Muscle of arm (tissue), 14 donors: ENCODE measurements at places on chromosomes 2 and 18.
A peak's percentile ranks its signal among the peaks of the same experiment; 100 is the strongest.

DNA sequence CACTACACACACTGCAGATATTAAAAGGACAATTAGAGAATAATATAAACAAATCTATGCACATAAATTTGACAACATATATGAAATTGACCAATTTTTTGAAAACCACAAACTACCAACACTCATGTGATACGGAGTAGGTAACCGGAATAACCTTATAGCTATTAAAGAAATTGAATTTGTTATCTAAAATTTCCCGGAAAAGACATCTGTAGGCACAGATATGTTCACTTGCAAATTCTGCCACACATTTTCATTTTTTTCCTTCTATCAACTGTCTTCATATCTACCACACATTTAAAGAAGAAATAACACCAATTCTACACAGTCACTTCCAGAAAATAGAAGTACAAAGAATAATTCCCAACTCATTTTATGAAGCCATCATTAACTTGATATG, 22.4 kb downstream of the NLRC4 start:
- DNase-seq = no peak

- no peak for DNase-seq
These were observed 203.0 kb downstream of the SP3 start for GRCh38 chr2:173762221-173762620.

DNA sequence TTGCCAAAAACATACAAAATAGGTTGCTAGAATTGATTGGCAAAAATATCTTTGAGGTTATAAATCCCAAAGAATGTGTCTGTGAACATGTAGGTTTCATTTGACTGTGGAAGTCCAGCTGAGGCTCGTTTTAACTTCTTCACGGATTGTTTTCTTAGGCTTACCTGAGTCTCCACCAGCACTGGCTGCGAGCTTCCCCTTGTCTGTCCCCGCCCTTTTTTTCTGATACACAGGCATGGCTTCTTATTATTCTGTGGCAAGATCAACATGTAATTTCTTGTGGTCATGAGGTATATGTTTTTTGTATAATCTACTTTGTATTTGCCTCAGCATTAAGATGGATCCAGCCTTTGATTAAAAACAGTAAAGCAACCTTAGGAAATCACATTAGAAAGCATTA, 7.2 kb upstream of the SLC40A1 start:
- no peak for DNase-seq

DNA sequence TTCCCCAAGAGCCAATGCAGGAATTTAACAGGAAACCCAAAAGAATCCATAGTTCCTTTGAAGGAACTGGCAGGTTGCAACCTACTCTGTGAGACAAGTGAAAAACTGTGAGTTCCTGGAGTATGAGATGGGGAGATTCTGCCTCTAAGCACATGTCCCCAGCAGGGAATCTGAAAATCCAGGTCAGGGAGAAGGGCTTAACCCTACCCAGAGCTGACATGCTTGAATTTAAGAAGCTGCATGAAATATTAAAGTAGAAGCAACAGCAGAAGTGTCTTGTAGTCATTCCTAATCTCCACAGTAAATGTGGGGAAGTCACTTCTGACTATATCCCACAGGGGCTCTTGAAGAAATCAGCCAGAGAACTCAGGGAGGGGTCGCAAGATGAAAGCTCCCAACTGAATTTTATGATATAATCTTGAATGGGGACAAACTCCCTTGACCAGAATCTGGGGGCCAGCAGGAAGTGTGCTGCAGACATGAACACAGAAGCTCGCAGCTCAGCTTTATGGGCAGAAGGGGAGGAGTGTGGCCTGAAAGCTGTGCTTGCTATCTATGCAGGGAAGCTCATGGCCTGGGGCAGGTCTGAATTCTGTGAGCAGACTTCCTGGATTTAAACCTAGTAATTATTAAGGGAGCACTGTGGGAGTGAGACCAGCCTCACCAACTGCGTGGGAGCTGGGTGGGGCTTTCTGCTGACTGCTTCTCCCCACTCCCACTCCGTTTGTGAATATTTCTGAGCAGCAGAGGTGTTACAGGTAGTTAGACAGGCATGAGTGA, 184.1 kb upstream of the KYNU start:
- no peak for DNase-seq

- no peak for DNase-seq
These were observed 24.5 kb downstream of the DYNC2LI1 start for GRCh38 chr2:43798300-43798699.

GRCh38 chr2:86224645-86225355, 25.5 kb downstream of the MRPL35 start:
- DNase-seq = no peak

GRCh38 chr2:157252529-157252928, 5.0 kb upstream of the GALNT5 start:
- no peak for DNase-seq

DNA sequence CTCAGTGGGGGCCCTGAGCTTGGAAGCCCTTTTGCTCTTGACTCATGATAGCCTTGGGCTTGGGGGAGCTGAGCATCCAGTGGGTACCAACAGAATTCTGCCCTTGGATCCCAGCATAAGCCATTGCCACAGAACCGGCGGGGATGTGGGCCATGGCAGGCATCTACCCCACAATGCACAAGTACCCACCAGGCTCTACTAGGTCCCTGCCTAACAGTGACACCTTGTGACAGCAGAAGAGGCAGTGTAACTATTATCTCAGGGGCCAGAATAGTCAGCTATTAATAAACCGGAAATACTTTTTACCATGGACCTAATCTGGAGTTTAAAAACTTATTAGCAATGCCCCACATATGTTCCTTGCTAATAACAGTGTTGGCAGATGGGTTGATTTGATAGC, 397.2 kb downstream of the TMEM182 start:
- no peak for DNase-seq

DNA sequence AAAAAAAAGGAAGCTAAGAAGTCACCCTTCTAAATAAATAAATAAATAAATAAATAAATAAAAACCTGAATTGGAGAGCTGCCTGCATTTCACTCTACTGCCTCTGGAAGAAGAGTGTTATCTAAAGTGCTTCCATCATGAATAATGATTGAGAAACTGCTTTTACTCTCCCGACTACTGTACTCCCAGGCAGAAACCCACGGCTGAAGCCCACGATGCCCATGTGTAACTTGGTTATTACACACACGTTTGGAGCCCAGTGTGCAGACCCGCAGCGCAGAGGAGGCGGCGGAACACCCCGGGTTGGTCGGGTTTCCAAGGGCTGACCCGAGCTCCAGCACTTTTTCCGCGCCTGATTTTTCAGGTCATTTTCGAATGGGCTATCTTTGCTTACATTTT, 697 bp upstream of the SPATS2L start:
- no peak for DNase-seq

DNA sequence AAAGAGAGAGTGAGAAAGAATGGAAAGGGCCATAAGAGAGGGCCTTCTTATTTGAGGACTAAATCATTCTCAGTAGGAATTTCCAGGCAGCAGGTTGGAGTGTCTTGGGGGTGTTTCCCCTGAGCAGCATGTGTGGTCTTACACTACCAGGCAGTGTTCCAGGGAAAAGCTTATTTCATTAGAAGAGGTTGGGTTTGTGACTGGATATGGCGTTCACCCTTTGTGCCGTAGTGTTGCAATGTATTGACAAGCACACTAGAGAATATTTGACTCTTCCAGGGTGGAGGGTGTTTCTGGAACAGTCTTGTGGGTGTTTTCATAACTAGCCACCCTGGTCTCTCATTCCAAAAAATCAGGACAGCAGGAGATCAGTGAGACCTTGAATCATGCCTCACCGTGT, 105.5 kb downstream of the NRP2 start:
- no peak for DNase-seq

DNA sequence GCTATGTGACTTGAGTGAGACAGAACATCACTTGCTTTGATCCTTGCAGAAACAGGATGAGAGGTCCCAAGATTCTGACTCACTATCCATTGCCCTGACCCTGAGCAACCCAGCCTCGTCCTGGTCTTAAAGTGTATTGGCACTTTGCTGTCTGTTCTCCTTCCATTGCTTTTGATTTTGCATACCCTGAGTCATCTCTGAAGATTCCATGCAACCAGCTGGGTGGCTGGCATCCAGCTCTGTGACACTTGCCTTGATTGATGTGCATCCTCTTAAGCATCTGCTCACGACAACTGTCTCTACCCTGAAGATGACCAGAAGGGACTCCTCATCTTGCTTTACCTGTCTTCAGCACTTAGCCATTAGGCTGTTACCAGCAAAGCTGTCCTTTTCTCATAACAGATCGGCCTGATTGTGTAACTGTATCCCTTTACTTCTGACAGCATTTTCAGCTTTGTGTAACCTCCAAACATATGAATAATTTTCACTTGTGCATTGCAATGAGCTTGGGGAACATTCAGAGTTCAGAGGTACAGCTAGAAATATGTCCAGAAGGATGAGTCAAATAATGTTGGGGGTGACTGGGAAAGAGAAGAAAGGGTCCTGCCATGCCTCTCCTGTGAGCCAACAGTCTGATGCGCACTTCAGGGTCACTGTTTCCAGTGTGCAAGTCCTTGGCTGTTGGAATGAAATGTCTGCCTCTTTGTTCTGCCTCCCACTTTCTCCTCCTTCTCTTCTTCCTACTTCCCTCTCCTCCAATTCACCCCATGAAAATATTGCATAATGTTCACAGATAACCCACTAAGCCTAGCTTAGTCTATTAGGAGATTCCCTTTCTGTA, 249.7 kb upstream of the OSR1 start:
- no peak for DNase-seq

DNA sequence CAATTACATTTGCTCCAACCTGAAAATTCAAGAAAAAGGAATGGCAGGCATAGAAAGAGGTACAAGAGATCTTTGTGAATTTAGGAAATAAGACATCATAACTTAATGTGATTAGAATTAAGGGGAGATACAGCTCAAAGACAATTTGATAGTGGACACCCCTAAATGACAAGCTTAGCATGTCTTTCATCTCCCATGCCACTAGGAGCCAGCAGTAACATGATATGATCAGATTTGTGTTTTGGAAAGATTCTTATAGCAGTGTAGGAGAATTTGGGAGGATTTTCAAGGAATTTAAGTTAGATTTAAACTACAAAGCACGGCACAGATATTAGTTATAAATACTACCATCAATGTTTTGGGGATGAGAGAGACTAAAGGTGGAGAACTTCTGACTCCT, 340.8 kb downstream of the RDH14 start:
- no peak for DNase-seq

DNA sequence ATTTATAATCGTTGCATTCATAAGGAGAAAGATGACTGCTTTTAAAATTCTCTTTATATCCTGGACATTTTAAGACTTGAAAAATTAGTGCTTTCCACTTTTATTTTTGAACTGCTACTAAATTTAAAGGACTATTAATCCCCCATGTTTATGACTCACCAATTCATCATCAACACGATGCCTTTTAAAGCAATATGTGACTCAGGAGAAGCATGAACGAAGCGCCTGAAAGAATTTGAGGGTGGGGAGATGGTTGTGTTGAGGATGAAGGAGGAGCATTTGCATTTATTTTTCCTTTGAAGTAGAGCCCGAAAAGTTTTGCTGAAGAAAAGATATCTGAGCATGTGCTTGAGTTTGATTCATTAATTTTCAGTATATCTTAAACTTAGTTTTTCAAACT, 192.2 kb upstream of the LRRTM1 start:
- DNase-seq = no peak

- no peak for DNase-seq
These were observed 3.5 kb upstream of the APOB start for GRCh38 chr2:21047141-21048009.

- no peak for DNase-seq
These were observed 55.6 kb downstream of the MTX2 start for GRCh38 chr2:176324862-176325261.

- DNase-seq = peak; percentile 38
These were observed 1.3 kb downstream of the TANC1 start for GRCh38 chr2:158969715-158970240.

GRCh38 chr2:13193900-13194299, 477.2 kb downstream of the TRIB2 start:
- peak; percentile 1 for DNase-seq

DNA sequence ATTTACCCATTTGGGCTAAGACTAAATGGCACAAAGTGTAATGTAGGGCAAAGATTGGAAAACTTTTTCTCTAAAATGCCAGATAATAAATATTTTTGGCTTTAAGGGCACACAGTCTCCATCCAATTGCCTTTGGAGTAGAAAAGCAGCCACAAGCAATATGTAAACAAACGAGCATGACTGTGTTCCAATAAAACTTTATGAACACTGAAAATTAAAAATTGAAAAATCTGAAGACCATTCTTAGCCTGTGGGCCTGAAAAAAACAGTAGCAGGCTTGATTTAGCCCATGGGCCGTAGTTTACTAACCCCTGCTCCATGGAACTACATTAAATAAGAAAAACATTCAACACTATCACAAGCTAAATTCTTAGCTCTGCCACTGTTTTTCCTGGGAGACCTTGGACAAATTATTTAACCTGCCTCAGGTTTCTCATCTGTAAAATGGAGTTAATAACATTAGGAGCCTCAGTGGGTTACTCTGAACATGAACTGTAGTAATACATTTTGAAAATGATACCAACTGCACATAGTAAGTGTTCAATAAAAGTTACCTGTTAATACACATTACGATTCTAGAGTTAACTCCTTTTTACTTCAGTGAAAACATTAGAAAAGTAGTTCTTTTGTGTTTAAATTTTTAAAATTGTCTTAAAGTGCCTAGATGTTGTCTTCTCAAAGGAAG, 1.3 kb downstream of the IFIH1 start:
- DNase-seq = no peak

DNA sequence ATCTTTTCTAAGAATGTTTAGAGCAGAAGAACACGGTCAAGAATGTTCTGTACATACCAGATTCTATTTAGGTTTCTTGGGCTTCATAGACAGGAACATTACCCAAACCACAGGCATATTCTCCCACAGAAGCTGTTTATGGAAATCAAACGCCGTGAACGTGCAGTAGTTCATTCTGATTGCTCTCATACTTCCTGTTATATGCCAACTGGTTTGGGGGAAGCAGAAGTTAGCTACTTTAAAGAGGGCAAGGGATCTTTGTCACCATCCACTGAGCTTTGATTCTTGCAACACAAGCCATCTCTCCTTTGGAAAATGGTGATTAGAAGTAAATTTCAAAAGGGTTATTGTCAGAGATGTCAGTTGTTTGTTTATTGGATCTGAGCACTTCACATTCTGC, 182.2 kb upstream of the NRP2 start:
- DNase-seq = no peak

DNA sequence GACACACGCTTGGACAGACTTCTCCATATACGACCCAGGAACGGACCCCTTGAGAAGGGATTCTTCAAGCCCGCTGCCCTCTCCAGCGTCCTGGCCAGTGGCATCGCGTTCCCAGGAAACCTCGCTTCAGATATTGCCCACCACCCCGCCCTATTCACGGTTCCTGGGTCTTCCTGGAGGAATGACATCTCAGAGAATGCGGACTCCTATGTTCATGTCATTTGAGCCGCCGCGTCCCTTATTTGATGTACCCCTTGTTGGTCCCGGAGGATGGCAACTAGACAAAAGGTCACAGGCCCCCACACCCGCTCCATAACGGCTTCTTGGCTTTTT, 588 bp upstream of the CCDC93 start:
- no peak for DNase-seq

- DNase-seq = no peak
These were observed 8.1 kb downstream of the EMX1 start for GRCh38 chr2:72925328-72925943.

- DNase-seq = no peak
These were observed 280.8 kb upstream of the NRP2 start for GRCh38 chr2:205401511-205401910.

- no peak for DNase-seq
These were observed 328.5 kb upstream of the FANCL start for GRCh38 chr2:58569475-58570185.

- no peak for DNase-seq
These were observed 203.0 kb upstream of the PID1 start for GRCh38 chr2:229474125-229474524.

- no peak for DNase-seq
These were observed 184.3 kb downstream of the MCFD2 start for GRCh38 chr2:46731280-46731679.
